T-cell (primary cell): ENCODE measurements at places on chromosomes 12 and 14.

DNA sequence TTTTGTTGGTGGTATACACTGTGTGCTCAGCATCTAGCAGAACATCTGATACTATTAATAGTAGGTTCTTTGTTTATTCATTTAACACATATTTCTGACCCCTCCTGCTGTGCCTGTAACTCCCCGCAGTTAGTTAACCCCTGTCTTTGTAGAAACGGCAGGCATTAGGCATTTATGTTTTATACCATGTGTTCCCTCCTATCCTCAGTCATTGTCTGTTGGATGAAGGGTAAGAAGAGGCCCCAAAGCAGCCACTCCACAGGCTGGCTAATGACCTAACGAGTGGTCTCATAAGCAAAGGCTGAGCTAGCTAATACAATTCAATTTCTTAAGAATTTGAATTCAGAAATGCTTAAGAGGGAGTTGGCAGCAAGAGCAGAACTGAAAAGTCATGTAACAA lies 170.8 kb downstream of the TMX1 start:
- H3K36me3 ChIP-seq: no peaks in the 10 kb centered on the region
- H3K4me1 ChIP-seq: no peaks in the 10 kb centered on the region
- H3K27ac ChIP-seq: no peak overlapping the region
- no peak for DNase-seq

DNA sequence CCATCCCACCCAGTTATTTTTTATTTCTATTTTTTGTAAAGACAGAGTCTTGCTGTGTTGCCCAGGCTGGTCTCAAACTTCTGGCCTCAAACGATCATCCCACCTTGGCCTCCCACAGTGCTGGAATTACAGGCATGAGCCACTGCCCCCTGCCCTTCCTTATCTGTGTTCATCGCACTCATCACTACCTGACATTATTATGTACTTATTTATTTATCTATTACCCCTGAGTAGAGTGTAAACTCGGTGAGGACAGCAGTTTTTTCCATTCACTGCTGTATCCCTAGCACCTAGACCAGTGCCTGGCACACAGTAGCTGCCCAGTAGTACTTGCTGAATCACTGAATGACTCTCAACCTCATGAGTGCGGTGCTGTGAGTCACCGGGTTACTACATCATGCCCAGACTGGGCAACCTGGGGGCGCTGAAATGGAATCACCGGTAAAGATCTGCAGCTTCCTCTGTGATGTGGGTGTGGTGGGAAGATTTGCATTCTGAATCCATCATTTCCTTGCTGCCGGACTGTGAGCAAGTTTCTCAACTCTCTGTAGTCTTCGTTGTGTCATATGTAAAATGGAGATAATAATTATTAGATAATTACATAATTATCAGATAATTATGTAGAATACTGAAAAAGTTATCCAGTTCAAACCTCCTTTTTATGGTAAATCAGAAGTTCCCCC lies 81.9 kb upstream of the USP44 start:
- no peak for DNase-seq
- no peaks in the 10 kb centered on the region for H3K36me3 ChIP-seq
- H3K4me1 ChIP-seq: no peaks in the 10 kb centered on the region
- H3K27me3 ChIP-seq: no peaks in the 10 kb centered on the region
- H3K27ac ChIP-seq: no peak overlapping the region
- no peak overlapping the region for H3K4me3 ChIP-seq

DNA sequence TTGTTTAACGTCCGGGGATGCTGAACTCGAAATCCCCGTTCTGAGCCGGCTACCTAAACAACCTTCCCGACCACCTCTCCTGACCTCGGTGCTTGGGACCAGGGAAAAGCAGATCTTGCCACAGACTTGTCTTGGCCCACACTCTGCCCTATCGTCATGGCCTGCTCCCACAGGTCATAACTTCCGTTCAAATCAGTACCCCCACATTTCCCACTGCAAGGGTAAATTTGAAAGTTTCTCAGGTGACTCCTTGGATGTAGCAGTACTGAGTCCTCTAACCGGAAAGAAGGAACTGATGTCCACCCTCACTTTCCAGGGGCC lies 612 bp upstream of the RBM23 start:
- H3K27ac ChIP-seq: peak overlapping the region; percentile 96
- peaks cover 36% of the 10 kb centered on the region for H3K36me3 ChIP-seq
- peak overlapping the region; percentile 48 for H3K4me3 ChIP-seq

- H3K4me1 ChIP-seq: no peaks in the 10 kb centered on the region
- DNase-seq: no peak
- H3K4me3 ChIP-seq: no peak overlapping the region
Measured at GRCh38 chr14:62179367-62180018, 417.3 kb downstream of the SNAPC1 start.

GRCh38 chr12:62632411-62632918 lies 165.8 kb downstream of the MON2 start:
- no peaks in the 10 kb centered on the region for H3K36me3 ChIP-seq
- H3K27me3 ChIP-seq: no peaks in the 10 kb centered on the region
- no peak for DNase-seq
- H3K4me3 ChIP-seq: peak overlapping the region; percentile 76
- no peak overlapping the region for H3K27ac ChIP-seq

- no peaks in the 10 kb centered on the region for H3K27me3 ChIP-seq
- H3K36me3 ChIP-seq: no peaks in the 10 kb centered on the region
- no peaks in the 10 kb centered on the region for H3K4me1 ChIP-seq
- no peak for DNase-seq
- H3K27ac ChIP-seq: no peak overlapping the region
Measured at GRCh38 chr12:73714655-73715054, 823.0 kb upstream of the ATXN7L3B start.

- no peaks in the 10 kb centered on the region for H3K4me1 ChIP-seq
- no peak overlapping the region for H3K27ac ChIP-seq
- no peak for DNase-seq
Measured at GRCh38 chr12:15155271-15155670, 65.9 kb downstream of the RERG start.

DNA sequence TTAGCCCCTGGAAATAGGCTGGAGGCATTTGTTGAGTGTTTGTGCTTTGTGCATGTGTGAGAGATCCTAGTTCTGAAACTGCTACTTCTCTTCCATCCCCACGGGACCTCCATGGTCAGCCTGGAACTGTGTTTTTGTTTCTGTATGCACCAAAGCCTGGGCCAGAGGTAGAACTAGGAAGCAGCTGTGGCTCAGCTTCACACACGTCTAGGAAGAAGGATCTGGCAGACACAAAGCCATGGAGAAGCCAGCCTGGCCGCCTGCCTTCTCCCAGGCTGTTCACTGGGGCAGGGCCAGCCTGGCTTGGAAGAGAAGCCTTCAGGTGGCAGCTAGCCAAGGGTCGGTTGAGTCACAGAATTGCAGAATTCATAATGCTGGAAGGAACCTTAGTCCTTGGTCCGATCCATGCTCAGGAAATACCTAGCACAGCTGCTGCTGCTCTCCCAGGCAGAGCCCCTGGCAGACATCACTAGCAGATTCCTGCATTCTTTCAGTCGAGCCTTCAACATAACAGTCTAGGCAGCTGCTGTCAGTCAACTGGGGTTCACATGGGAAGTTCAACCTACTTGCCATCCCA lies 27.0 kb downstream of the RIN3 start:
- DNase-seq: no peak
- H3K4me3 ChIP-seq: no peak overlapping the region
- peaks cover 36% of the 10 kb centered on the region for H3K4me1 ChIP-seq
- no peaks in the 10 kb centered on the region for H3K36me3 ChIP-seq
- no peak overlapping the region for H3K27ac ChIP-seq
- no peaks in the 10 kb centered on the region for H3K27me3 ChIP-seq

- H3K4me3 ChIP-seq: no peak overlapping the region
- H3K4me1 ChIP-seq: peaks cover 5% of the 10 kb centered on the region
- no peaks in the 10 kb centered on the region for H3K27me3 ChIP-seq
Measured at GRCh38 chr14:98119739-98120138, 1152.3 kb downstream of the BCL11B start.

DNA sequence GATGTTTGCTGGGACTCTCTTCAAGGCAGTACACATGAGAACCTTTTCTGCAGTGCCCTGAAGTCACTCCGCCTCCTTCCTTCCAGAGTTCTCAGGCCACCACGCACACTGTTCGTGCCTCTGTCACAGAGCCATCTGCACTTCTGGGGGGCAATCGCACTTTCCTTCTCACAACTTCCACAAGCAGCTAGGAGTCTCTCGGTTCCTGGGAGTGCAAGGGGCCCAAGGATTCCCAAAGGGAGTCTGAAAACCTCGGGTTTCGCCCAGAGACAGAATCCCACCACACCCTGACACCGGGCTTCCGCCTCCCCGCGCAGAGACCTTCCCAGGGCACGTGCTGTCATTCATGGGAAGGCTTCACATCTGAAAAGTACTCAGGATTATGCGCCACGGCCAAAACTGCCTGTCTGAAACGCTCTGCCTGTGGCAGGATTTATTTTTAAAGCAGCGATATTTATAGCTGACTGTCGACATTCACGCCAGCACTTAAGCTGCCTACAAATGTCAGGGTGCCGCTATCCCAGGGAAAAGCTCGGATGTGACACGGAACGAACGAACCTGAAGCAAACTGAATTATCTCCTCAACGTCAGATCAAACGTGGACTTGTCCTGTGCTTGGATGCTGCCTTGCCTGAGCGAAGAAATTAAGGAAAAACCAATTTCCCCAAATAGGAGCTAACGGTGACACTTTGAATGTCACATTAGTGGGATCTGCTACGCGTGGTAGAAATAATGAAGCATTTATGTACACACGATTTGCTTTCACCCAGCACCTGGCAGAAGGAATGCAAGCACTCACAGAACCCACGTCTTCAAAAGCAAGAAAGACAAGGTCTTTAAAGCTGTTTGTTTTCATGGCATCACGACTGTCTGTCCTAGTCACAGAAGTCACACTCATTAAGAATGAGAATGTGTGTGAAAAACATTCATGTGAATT lies 154.0 kb downstream of the PIWIL1 start:
- peaks cover 7% of the 10 kb centered on the region for H3K27me3 ChIP-seq
- H3K27ac ChIP-seq: no peak overlapping the region
- H3K4me1 ChIP-seq: no peaks in the 10 kb centered on the region
- no peak for DNase-seq

DNA sequence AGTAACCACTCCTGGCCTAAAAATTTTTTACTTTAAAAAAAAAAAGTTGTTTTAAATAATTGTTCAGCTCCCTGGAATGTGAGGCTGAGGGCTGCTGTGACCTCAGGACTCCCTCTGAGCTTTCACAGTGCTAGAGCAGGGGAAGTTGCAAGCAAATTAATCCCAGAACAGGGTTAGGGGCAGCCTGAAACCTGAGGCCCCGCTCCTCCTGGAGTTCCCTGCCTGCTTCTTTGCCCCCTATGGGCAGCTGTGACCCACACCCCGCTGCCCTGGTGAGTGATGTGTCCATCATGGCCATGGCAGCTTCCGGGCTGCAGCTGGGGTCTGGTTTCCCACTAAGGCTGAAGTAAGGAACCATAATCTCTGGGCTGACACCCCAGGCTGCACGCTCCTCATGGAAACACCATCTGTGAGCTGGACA lies 9.5 kb downstream of the RITA1 start:
- no peak for DNase-seq
- no peak overlapping the region for H3K4me3 ChIP-seq
- H3K36me3 ChIP-seq: peaks cover 19% of the 10 kb centered on the region

DNA sequence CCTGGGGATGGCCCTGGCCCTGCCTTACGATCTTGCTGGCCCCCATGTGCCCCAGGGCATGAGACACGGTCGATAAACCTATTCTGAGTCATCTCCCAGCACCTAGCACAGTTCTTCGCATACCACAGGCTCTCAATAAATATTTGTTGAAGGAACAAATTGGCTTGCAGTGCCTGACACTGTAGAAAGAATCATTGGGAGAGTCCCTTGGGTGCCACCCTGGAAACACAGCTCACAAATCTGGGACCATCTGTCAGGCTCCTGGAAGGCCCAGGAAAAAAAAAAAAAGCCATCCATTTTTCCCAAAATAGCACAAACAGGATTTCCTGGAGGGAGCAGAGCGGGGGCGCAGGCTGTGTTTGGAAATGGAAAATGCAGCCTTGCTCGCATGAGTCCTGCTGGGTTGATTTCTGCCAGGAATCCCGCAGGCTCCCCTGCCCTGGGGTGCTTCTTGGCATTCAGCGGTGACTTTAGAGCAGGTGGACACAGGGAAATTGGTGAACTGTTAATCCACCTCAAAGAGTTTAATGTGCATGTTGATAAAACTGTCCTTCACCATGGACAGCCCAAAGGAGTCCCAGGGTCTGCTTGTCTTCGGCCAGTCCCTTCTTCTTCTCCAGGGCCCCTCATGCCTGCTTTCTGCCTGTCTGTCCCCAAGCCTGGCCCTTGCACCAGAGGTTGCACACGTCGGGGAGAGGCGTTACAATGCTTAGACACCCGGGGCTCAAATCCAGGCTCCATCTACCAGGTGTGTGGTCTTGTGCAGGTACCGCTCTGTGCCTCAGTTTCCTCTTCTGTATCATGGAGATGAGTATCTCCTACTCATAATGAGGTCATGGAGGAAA lies 106.1 kb upstream of the RFLNA start:
- no peak overlapping the region for H3K27ac ChIP-seq
- no peak overlapping the region for H3K4me3 ChIP-seq
- no peak for DNase-seq
- H3K27me3 ChIP-seq: no peaks in the 10 kb centered on the region

- H3K4me1 ChIP-seq: no peaks in the 10 kb centered on the region
- no peaks in the 10 kb centered on the region for H3K36me3 ChIP-seq
- no peaks in the 10 kb centered on the region for H3K27me3 ChIP-seq
- H3K27ac ChIP-seq: no peak overlapping the region
Measured at GRCh38 chr12:73221836-73222235, 949.7 kb downstream of the TRHDE start.

DNA sequence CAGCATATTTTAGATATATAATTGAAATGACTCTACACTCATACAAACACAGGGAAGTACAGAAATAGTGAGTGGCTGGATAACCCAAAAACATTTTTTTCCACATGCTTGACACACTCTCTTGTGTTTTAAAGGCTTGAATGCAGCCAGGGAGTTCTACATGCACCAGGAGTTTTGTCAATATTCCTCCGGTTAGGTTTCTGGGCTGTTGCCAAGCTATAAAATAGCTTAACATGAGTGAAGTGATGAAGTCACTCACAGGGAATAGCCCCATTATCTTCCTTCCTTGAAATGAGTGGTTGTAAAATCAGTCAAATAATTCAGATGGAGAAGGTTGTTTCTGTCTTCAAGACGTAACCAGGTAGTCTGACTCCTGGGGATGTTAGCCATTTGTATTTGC lies 582.7 kb downstream of the SLC6A15 start:
- DNase-seq: no peak
- H3K4me1 ChIP-seq: no peaks in the 10 kb centered on the region
- no peak overlapping the region for H3K4me3 ChIP-seq
- no peaks in the 10 kb centered on the region for H3K27me3 ChIP-seq

- no peaks in the 10 kb centered on the region for H3K4me1 ChIP-seq
- no peak for DNase-seq
- no peaks in the 10 kb centered on the region for H3K27me3 ChIP-seq
- no peaks in the 10 kb centered on the region for H3K36me3 ChIP-seq
- no peak overlapping the region for H3K4me3 ChIP-seq
Measured at GRCh38 chr12:44387581-44387980, 488.5 kb downstream of the NELL2 start.

GRCh38 chr14:35149239-35149638 lies 26.9 kb downstream of the PRORP start:
- peaks cover 5% of the 10 kb centered on the region for H3K36me3 ChIP-seq
- no peak overlapping the region for H3K27ac ChIP-seq
- no peaks in the 10 kb centered on the region for H3K27me3 ChIP-seq
- no peak overlapping the region for H3K4me3 ChIP-seq
- no peaks in the 10 kb centered on the region for H3K4me1 ChIP-seq
